Caco-2 (cell line): ENCODE measurements at places on chromosomes 5 and 9.

DNA sequence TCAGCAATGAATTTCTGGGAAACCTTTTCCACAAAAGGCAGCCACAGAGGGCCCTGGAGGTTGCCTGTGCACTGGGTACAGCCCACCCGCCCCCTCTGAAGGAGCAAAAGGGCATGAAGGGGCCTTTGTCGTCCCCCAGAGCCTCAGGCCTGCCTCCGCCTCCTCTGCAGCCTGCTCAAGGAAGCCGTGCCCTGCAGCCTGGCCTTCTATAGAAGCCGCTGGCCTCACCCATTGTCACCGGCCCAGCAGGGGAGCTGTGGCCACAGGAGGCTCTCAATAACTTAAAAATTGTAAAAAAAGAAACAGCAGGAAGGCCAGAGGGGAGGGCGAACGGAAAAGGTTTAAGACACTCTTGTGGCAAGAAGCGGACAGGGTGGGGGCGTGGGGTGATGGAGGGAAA, 213.3 kb downstream of the IRX2 start:
- DNase-seq: no peak

DNA sequence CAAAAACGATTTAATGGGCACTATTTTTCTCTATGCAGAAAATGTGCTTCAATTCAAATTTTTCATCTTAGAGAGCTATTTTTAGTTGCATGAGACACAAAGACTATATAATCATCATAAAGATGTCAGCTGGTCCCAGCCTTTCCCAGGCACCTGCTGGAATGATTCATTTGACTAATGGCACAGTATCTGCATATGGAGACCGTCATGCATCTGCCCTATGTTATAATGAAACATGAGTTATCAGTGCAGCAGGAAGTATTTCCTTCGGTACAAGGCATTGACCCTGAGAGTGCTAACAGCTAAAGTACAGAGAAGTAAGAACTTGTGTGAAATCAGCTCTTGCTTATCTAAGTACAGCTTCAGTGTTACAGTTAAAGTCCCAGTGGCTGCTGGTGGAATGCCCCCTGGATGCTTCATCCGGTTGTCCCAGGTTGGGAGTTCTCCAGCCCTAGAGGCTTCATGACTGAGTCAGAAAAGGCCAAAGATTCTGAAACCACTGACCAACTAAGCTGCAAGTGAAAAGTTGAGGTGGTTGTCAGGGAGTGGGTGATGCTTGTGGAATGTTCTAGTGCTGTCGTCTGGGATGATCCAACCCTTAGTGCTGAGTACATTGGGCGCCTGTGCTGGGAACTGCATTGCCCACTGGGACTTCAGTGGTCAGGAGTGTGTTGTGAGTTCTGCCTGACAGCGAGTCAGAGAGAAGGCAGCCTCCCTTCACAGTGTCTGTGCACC, 57.2 kb downstream of the MTRR start:
- DNase-seq: no peak

DNA sequence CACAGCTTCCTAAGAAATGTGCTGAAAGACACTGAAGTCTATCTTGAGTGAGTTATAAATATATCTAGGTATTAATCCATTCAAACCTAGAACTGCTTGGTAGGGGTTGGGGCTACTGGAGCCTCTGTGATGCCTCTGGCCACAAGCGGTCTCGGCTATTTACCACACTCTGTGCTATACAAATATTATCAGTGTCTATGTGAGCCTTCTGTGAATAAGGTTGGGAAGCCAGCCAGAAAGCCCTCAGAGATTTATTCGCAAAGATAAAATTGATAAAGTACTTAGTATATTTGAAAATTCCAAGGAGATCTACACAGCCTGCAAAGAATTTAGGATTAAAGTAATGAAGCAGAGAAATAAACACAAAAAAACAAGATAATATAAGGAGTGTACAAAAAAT, 41.4 kb downstream of the LIFR start:
- DNase-seq: no peak

- DNase-seq: no peak
Observed at GRCh38 chr5:95993266-95993665, 31.6 kb upstream of the ELL2 start.

- no peak for DNase-seq
Observed at GRCh38 chr5:160271836-160272235, 40.5 kb downstream of the CCNJL start.

GRCh38 chr9:119487118-119487827, 118.0 kb upstream of the BRINP1 start:
- no peak for DNase-seq

- no peak for DNase-seq
Observed at GRCh38 chr5:62284946-62285891, 20.8 kb upstream of the KIF2A start.

GRCh38 chr5:136202469-136203205, 9.7 kb upstream of the SMIM32 start:
- DNase-seq: no peak

DNA sequence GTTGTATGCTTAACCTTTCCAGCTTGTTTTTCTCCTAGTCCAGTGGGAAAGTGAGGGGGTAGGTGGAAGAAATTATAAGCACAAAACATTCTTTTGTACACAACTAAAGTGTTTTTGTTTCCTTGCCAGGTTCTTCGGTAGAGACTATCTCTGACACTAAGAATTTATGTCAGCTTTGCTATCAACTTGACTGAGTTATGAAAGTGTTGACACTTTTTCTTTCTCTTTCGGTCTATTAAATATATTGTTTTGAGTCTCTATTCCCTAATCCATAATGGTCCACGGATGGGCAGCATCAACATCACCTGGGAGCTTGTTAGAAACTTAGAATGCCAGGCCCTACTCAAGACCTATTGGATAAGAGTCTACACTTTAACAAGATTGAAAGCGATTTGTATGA, 195.0 kb upstream of the ATP10B start:
- no peak for DNase-seq

DNA sequence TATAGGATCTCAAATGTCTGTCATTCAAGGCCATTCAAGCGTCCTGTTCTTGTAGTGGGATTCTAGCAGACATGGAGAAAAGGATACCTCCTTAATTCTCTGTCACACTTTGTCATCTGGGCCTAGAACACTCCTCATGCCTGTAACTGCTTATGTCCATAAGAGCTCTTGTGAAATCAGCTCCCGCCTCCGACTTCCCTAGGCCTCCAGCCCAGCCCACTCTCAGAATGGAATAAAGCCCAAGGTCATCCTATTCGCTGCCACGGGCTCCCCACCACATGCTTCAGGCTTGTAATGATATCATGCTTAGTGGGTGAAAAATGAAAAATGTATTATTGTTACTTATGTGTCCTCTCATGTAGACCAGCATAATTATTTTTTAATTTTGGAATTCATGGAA, 632.5 kb downstream of the ISL1 start:
- DNase-seq: no peak

DNA sequence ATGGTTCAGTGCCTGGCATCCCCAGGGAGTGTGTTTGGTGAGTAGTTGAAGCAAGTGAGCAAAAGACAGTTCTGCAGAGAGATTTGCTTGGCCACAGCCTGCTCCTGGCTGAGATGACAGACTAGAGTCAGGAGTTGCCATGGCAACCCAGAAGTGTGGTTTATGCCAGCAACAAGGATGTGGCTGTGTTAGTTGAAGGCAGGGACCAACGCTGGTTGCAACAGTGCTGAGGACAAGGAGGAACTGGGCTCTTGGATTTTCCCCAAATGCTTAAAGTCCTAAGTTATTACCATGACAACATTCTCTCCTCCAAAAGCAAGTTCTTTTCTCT, 2.7 kb downstream of the NXNL2 start:
- no peak for DNase-seq

GRCh38 chr9:124802426-124802825, 25.5 kb downstream of the OLFML2A start:
- no peak for DNase-seq

- no peak for DNase-seq
Observed at GRCh38 chr5:10453545-10453944, 11.9 kb downstream of the ROPN1L start.

- DNase-seq: peak; percentile 36
Observed at GRCh38 chr5:151047814-151048425, 27.5 kb downstream of the GPX3 start.
